Effector memory CD4-positive, alpha-beta T cell (primary cell): ENCODE measurements at places on chromosomes 7 and 10.

DNA sequence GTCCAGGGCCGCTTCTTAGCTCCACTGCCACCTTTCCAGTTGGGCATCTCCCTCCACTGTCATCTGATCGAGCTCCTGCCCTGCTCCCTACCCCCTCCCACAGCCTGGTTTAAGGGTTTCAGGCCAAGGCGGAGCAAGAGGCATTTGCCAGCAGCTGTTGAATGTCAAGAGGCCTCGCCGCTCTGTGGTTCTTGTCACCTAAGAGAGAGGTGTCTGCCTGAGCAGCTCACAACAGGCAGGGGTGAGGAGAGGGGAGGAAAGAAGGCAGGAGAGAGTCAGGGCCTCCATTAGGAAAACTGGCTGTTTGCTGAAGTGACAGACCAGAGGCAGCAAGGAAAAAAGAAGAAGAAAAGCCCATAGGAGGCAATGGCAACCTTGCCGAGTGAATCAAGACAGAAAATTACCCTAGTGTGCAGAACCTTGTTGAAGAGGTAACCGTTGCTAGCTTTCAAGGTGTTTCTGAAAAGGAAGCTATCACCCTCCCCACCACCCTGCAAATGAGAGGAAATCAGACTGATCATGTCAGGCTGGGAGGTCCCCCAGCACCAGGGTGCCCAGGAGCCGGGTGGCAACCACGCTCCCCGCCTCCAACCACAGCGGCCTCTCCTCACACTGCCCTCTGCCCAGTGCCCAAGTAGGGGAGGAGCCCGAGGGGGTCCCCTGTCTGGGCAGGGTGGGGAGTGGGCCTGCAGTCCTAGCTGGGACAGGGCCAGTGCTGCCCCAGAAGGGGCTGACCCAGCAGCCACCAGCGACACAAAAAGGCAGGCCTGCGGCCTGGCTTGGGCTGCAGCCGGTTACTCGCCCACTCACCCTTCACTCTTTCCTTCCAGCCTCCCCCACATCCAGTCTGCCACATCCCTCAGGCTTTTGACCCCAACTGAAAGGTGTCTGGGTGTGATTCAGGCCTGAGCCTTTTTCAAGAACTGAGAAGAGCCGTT, 7.1 kb downstream of the GATA3 start:
- DNase-seq: peak; percentile 37

- no peak for DNase-seq
Measured at GRCh38 chr7:11539853-11540252, 292.1 kb downstream of the THSD7A start.

- DNase-seq: no peak
Measured at GRCh38 chr10:1638889-1639419, 98.4 kb downstream of the ADARB2 start.

GRCh38 chr10:132423966-132424861, 27.2 kb downstream of the PWWP2B start:
- DNase-seq: no peak

DNA sequence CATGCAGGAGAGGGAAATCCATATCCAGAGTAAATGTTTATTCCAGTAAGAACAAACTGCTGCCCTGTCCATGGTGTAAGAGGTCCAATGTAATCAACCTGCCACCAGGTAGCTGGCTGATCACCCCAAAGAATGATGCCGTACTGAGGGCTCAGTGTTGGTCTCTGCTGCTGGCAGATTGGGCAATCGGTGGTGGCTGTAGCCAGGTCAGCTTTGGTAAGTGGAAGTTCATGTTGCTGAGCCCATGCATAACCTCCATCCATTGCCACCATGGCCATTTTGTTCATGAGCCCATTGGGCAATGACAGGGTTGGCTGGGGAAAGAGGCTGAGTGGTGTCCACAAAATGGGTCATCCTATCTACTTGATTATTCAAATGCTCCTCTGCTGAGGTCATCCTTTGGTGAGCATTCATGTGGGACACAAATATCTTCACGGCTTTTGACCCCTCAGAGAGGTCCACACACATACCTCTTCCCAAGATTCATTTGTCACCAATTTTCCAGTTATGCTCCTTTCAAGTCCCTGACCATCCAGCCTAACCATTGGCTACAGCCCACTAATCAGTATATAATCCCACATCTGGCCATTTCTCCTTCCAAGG, 23.3 kb upstream of the PAPSS2 start:
- DNase-seq: no peak
